Cardiac septum (tissue), 1 donor: ENCODE measurements at places on chromosomes 4 and X. TPM values are rescaled to one million over a fixed set of nuclear protein-coding genes. Genes with fewer than 3 reads are reported as not detected.

NLGN3 gene
- total RNA-seq = 0.67 TPM

DNA sequence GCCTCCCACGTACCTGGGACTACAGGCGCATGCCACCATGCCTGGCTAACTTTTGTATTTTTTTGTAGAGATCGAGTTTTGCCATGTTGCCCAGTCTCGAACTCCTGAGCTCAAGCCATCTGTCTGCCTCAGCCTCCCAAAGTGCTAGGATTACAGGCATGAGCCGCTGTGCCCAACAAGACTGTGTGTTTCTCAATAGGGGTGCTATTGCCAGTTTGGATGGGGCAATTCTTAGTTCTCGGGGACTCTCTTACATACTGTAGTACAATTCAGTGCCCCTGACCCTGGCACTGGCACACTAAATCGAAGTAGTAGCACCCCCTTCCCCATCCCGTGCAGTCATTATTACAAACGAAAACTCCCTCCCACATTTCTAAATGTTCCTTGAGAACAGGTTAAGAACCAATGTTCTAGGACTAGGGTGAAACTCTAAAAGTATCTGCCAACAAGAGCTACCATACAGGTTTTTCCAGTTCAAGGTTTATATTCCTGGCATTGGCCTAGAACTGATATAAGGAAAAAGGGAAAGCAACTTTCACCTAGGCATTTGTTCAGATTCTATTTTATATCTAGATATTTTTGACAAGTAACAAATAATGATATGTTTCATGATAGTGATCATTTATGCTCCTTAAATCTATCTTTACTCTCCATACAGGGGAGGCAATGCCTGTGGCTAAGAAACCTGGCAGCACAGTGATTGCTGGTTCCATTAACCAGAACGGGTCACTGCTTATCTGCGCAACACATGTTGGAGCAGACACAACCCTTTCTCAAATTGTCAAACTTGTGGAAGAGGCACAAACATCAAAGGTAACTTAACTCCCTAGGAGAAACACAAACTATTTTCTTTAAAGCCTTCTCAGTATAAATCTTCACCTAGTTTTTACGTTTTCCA, 50.4 kb upstream of the PGAM4 start:
- no peak for DNase-seq

- no peak for DNase-seq
These were observed 72.6 kb upstream of the SLC4A4 start for GRCh38 chr4:71266090-71266794.

- DNase-seq = no peak
These were observed 119.6 kb downstream of the FAAH2 start for GRCh38 chrX:57406149-57406548.

DNA sequence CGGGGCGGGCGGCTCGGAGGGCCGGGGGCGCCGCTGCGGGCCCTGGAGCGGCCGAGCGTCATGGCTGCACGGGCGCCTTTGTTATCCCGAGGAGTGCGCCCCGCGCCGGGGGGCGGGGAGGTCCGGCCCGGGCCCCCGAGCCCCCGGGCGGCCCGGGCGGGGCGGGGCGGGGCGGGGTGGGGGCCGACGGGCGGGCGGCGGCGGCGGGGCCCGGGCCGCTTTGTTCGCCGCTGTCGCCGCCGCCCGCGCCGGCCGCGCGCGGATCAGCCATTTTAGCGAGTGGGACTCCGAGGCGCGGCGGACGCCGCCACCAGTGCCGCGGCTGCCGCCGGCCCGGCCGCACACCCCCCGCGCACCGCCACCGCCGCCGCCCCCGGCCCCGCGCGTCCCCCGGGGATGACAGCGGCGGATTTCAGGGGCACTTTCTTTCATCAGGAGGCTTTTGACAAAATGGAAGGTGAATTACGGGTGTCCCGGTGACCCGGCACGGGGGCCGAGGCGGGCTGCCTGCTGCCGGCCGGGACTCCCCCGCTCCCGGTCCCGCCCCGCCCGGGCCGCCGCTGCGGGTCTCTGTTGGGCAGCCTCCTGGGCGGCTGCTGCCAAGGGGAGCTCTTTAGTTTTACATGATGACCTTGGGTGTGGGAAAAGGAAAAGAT, 1.2 kb downstream of the HMGB3 start:
- DNase-seq = no peak

GRCh38 chr4:184960505-184960971, 57.8 kb upstream of the HELT start:
- DNase-seq = no peak

MAGEA10 gene
- not detected for total RNA-seq

DNA sequence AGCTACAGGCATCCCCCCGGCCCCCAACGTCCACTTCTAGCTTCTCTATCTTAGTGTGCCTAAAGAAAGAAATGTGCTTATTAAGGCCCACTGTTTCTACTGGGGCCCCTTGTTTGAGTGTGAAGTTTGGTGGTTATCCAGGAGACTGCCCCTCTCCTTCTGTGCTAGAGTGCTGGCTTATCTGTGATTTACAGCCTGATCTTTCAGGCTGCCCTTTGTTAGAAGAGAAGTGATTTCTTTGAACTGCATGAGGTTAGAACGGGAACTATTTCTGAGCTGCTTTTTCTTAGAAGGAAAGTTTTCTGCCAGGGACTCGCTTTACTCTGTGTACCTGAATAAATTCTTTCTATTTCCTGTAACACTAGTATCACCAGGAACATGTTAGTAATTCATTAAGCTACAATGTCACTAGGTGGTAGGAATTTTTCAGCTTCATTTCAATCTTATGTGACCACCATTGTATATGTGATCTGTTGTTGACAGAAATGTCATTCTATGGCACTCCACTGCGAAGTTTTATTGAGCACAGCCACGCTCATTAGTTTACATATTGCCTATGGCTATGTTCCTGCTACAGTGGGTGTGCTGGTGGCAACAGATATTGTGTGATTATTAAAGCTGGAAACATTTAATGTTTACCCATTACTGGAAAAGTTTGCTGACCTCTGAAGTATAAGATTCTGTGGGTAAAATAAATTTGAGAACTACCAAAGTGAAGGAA, 193.8 kb upstream of the CXorf51B start:
- DNase-seq = no peak

TET2 gene
- total RNA-seq = 19.5 TPM

GRCh38 chr4:1553365-1553764, 130.7 kb downstream of the FAM53A start:
- DNase-seq = no peak

PNMA6A gene
- 0.78 TPM for total RNA-seq

- DNase-seq = no peak
These were observed 12.8 kb upstream of the BOD1L1 start for GRCh38 chr4:13640149-13640940.
